ENCODE measurements at places on chromosomes 6 and 20. TPM values are rescaled to one million over a fixed set of nuclear protein-coding genes. Genes with fewer than 3 reads are reported as not detected.
A peak's percentile ranks its signal among the peaks of the same experiment; 100 is the strongest.

DNA sequence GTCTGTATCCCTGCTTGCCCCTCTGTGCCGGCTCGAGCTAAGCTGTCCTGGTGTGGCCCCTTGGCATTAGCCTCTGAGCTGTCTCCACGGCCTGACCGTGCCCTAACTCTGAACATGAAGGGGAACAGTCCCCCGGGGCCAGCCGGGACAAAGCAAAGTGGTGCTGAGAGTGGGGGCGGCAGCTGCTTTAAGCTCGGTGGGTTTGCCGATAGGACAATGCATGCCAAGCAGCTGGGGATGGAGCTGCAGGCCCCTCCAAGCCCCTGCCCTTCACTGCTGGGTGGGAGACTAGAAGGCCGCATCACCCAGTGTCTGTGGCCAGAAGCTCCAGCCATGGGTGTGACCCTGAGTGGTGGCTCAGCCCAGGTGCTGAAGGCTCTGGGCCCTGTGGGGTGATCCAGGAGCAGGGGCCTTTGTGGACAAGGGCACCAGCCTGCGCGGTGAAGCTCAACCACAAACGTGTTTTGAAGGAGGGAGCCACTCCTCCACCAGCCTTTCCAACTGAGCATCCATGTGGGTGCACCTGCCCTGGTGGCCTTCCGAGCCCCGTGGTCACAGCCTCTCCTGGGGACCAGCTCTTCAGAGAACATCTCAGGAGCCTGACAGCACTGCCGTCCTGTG, 242.5 kb downstream of the ERMARD start:
- peak; percentile 79 for DNase-seq

Gene TTK
- 0.24 TPM for total RNA-seq

DNA sequence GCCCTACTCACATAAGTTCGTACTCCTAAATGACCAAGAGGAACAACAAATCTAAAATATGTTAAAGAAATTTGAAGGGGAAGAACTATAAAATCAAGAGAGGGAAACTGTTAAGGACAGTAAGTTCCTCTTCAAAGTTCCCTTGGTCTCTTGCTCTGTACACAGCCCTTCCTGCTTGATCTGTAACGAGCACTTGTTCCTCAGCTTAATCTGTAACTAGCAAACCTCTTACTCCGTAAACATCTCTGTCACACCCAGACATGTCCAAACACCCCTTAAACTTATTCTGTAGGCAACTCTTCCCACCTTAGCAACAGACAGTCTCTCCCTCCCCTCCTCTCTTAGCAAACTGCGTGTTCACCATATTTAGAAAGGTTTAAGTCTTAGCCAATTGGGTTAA, 29.9 kb downstream of the PLN start:
- DNase-seq = no peak

DNA sequence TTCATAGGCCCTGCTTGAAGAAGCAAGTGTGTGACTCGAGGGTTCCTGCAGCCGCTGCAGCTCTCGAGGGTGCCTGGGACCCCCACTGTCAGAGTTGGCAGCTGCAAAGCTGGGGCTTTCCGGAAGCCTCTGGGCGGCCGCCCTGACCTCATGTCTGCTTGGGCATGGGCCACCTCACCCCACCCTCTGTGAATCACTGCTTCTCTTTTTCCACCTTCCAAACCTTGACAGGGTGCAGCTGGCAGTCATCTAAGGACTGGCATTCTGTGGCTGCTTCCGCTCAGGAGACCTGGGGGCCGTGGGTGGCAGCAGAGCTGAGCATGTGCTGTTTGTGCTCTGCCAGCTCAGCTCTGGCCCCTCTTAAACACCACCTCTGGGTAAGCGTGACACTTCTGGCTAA, 32.0 kb downstream of the ERMARD start:
- DNase-seq = no peak

DNA sequence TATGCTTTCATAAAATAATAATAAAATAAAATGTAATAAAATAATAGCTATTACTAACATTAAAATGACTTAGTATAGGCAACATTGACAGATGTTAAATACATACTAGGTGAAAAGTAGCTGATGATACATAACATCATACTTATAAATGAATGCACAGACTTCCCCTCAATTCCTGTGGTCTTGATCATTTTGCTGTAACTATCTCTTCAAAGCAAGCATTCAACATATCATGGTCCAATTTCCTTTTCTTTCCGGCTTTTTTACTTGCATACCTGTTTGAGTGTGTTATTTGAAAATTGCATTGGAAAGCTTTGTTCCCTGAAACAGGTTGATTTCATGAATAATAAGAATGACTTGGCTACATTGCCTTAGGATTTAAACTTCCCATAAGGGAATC, 309.3 kb downstream of the HDGFL1 start:
- no peak for DNase-seq

DNA sequence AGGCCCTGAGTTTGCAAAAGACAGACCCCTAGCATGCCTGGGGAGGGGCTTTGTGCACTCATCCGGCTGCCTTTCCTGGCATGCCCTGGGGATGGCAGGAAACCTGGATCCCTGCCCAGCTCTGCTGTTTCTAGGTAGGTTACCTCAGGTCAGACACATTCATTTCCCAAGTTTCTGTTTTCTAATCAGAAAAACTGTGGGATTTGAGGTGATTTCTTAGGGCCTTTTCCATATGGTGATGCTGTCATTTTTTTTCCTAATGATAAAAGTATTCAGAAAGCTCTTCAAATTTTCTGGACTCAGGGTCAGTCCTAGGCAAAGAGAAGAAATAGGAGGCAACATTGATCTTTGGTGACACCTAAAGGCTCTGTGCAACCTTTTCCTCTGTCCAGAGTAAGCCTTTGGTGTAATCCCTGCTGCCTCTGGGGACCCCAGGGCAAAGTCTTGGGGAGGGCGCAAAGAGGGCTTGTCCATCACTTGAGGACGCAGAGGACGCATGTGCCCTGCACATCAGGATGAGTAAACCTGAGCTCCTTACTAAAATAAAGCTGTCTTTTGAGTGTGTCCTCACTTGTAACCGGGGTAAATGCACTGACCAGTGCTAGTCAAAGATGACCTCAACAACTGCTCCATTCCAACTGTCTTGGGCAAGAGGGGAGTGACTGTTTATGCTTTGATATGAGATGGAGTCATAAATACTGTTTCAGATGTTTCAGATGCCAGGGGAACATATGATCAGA, 13.5 kb upstream of the TRAM2 start:
- DNase-seq = no peak

Gene BMP7
- not detected for total RNA-seq

Gene C6orf58
- not detected for total RNA-seq

GRCh38 chr6:49462599-49462926, 490 bp downstream of the MMUT start:
- no peak for DNase-seq

DNA sequence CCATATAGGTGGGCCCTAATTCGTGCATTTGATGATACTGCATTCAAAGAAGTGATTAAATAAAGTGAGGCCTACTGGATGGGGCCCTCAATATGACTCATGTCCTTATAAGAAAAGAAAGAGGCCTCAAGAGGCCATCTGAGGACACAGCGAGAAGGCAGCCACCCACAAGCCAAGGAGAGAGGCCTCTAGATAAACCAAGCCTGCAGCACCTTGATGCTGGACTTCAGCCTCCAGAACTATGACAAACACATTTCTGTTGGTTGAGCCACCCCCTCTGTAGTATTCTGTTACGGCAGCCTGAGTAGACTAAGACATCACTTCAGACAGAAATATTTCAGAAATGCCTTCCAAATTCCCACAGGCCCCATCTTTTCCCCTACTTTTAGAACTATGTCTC, 82.5 kb upstream of the PLEKHG1 start:
- DNase-seq = no peak

Data from posterior vena cava (tissue), 2 donors.